ENCODE measurements at places on chromosomes 4 and X.

DNA sequence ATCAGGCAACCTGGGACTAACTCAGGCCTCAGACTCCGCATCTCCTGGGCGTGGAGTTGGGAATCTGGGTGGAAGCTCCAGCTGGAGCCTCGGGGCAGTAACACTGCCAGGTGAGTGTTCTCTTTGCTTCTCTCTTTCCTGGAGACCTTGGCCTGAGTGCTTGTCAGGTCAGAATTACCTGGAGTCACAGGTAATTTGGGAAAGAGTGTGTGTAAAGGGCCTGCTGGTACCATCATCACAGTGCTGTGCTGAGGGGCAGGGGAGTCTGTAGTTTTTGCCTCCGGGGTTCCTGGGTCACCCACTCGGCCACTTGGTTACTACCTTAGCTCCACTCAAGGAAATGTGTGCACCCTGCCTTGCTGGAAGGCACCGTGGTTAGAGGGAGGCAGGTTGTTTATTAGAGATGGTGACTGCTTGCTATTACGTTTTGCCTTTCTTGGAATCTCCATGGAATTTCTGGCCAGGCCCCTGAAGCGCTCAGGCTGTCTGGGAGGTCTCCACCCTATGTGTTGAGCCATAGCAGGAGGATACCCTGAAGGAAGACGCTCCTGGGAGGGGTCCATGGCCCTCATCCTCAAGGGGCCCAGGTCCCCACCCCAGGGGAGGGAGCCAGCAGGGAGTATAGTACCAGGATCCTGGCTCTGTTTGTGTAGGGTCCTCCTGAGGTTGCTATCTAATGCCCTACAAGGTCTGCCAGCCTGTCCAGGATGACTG is 2.9 kb downstream of the GPR78 start:
- DNase-seq, result no peak

DNA sequence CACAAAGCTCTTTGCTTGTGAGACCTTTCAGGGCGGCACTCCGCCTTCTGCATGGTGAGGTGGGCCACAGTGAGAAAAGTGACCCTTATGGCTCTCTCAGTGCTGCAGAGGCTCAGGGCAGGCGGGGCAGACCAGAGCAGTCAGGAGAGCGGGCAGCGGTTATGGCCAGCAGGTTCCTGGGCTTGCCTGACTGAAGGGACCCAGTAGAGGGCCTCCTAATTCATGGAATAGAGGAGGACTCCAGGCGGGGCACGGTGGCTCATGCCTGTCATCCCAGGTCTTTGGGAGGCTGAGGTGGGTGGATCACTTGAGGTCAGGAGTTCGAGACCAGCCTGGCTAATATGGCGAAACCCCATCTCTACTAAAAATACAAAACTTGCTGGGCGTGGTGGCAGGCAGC is 91.4 kb downstream of the CLNK start:
- no peak for DNase-seq

DNA sequence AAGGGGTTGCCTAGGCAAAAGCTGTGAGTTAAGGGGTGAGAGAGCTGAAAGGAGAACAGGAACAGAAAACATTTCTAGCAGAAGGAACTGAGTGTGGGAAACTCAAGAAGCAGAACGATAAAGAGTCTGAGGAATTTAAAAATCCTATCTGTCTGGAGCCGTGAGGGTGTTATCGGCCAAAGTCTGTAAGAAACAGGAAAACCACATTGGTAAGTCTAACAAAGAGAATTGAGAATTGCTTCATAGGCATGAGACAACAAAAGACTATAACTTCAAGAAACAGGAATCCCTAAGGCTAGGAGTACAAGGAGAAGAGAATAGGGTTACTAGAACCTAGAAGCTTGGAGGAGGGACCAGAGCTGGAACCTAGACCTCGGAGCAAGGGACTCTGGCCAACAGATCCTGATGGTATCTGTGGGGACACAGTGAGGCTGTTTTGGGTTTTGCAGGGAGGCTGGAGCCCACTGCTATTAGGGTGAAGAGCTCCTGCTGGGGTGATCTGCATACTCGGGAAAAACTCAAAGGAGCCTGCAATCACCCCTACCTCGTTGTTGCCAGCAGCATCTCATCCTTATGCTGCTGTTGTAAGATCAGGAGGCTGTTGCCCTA is 175.6 kb downstream of the FBXO8 start:
- DNase-seq, result no peak

GRCh38 chrX:118964252-118964651 is 10.2 kb upstream of the LONRF3 start:
- no peak for DNase-seq

DNA sequence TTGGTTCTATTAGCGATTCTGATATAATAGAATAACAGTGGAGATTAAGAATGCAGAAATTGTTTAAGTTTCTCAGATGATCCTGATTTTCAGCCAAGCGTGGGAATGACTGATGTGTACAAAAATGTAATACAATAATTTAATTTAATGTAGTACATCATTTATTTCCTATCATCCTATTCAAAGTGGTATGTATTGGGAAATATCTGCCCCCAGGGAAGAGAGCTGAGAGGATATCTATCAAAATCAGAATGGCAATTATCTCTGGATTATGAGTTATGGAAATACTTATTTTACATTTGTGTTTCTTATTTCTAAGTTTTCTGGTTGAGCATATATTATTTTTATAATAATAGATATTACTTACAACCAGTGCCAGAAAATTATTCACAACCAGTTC is 3.9 kb downstream of the FABP2 start:
- no peak for DNase-seq

- no peak for DNase-seq
These were observed 61.6 kb upstream of the LIMCH1 start for GRCh38 chr4:41476310-41476885.

GRCh38 chr4:57465321-57466056 is 355.3 kb upstream of the IGFBP7 start:
- DNase-seq, result no peak

DNA sequence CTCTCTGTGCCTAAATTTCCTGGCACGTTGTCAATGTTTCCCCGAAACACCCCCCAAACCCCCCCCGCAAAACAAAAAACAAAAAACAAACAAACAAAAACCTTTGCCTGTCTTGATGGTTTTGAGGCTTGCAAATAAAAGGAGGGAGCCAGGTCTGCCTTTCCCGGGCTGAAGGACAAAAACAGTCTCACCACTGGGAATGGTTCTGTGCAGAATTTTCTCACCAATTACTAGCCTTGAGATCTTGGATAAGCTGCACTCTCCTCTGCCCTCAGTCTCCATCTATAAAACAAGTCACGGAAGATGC is 15.5 kb downstream of the NKX3-2 start:
- DNase-seq, result no peak

DNA sequence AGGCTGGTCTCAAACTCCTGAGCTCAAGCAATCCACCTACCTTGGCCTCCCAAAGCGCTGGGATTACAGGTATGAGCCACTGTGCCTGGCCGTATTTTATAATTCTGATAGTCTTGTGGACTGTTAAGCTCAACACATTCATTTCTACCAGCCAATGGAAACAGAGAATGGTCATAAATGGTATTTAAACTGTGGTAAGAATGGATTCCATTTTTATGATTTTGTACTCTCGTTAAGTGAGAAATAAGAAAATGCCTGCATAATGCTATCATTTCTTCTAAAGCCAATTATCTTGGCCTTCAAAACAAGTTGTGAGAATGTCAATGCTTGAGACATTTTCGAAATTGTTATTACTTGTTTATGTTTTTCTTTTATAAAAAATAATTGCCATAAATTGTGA is 321.0 kb downstream of the IL15 start:
- DNase-seq, result no peak

DNA sequence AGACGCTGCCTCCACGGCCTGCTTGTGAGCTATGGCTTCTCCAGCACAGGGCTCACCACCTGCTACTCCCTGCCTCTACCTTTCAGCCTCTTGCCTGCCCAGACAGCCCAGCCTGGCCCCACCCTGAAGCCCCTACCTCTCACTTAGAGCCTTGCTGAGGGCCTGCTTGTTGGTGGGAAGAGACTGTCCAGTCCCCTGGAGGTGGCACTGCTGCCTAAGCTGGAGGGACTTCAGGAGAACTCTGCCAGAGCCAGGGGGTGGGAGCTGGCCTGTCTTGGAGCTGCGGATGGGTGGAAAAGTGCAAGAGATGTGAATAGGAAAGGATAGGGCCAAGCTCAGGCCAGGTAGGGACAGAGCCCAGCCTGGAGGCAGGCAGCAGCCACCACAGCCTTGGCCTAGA is 2.7 kb upstream of the ZNF185 start:
- no peak for DNase-seq

DNA sequence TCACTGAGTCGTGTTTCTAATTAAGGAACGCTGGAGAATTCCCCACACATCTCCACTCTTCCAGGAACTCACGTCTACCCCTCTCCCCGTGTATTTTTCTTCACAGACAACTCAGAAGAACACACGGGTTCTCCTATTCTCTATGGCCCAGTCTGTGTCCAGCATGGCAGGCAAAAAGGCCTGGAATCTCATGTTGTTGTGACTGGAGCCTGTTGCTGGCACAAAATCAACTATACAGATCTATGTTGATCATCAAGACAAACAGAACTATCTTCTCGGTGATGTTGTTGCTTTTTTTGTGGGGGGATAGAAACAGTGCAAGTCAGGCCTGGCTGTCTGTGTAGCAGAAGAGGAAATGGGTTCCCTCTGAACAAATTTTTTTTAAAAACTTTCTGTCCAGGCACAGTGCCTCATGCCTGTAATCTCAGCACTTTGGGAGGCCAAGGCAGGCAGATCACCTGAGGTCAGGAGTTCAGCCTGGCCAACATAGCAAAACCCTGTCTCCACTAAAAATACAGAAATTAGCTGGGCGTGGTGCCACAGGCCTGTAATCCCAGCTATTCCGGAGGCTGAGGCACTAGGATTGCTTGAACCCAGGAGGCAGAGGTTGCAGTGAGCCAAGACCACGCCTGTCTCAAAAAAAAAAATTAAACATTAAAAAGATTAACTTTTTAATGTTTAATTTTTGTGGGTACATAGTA is 50.5 kb upstream of the CBR4 start:
- no peak for DNase-seq

- DNase-seq, result no peak
These were observed 12.6 kb downstream of the NR0B1 start for GRCh38 chrX:30296408-30297254.

GRCh38 chrX:79138658-79139241 is 5.7 kb upstream of the GPR174 start:
- no peak for DNase-seq

- no peak for DNase-seq
These were observed 36.3 kb upstream of the GRPR start for GRCh38 chrX:16087076-16087475.

GRCh38 chrX:21479695-21480270 is 105.6 kb downstream of the CNKSR2 start:
- DNase-seq, result no peak

- no peak for DNase-seq
These were observed 72.4 kb downstream of the CPZ start for GRCh38 chr4:8664976-8665375.

DNA sequence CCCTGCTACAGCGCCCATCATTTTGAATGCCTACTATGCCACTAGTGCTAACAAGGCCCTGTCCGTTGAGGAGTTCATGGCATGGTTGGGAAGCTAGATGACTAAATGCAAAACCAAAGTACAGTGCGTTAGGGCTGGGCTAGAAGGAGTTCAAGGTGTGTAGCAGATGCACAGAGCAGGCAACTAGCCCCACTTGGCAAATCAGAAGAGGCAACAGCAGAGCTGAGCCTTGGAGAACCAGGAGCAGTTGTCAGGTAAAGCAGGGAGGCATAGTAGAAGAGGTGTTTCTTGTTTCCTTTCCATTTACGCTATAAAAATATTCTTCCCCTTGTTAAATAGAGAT is 146.6 kb upstream of the CPEB2 start:
- no peak for DNase-seq

DNA sequence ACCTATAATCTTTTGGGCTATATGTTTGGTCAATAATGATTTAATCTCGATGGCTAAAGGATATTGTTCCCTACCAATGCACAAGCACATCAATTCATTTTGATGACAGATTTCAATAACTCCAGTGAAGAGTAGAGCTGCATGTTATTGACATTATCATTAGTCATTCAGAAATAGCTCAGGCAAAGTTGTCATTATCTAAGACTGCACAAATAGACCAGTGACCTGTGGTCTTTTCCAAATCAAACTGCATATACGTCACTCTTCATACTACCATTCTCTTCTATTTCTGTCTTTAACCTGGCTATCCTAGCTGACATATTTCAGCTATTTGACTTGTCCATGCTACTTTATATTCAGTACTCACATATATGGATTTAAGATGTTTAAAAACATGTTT is 1050.8 kb downstream of the C4orf33 start:
- DNase-seq, result no peak

- no peak for DNase-seq
These were observed 25.4 kb upstream of the AFAP1 start for GRCh38 chr4:7964890-7965662.

- no peak for DNase-seq
These were observed 348.5 kb downstream of the MID1IP1 start for GRCh38 chrX:39149761-39150160.

GRCh38 chr4:83556816-83557215 is 20.9 kb downstream of the GPAT3 start:
- DNase-seq, result no peak

DNA sequence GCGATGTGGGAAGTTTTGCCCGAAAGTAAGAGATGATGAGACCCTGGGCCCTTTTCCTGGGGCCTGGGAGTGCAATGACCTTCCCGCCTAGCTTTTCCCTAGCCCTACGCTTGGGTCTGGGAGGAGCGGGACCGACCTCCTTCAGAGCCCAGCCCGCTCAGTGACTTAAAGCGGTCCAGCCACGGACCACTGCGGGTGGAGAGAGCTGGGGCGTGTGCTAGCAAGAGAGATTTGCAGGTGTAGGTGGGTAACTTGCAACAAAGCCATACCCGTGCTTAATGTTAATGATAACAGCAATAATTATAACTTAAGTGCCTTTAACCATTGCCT is 503 bp upstream of the PDE5A start:
- DNase-seq, result no peak

DNA sequence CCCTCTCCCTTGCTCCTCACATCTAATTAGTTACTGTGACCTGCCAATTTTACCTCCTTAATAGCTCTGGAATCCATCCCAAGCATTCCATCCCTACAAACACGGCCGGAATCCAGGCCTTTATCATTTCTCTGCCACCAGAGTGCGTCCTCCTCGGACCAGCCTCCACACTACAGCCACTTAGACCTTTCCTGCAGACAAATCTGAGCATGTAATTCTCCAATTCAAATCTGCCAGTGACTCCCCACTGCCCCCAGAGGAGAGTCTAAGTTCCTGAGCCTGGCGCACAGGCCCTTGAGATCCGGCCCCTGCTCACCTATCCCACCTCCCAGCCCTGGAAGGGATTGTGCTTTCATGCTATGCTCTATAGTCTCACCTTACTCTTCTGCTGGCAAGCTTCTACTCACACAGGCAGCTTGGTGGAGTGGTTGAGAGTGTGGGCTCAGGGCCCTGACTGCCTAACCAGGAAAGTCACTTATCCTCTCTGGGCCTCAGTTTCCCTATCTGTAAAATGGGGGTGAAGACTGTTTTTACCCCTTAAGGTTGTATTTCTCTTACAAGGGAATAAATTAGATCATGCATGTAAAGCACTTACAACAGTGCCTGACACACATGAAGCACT is 31.2 kb downstream of the PJA1 start:
- DNase-seq, result no peak

- DNase-seq, result no peak
These were observed 37.0 kb downstream of the IRS4 start for GRCh38 chrX:108699368-108699767.

All from cortex of kidney (tissue), 1 donor.